ENCODE measurements at places on chromosomes 13 and 19.

DNA sequence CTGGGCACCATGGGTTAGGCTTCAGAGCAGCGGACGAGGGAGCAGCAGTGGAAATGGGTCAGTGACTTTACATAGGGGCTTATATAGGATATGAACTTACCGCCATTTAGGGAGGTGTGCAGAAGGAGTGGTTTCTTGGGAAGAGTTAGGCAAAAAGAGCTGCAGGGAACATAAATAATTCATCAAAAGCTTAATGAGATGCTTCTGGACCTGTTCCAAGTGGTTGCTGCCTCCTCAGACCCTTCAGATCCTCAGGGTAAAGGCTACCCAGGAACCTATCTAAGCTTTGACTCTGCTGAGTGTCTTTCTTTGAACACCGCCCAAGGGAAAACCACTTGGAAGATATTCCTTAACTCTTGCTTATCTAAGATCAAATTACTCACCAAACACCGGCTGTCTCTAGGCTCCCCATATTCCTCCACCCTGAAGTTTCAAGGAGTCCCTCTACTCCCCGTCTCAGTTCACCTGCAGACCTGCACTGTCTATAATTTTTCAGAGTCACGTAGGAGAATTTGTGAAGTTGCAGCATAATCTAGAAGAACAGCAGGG lies at the start of gene IGFL4:
IGFL4 (minus strand) TSS at position 51 of the 549 bp plus-strand sequence; CDS start at position 11, 40 bp downstream.
- no peak for ATAC-seq

DNA sequence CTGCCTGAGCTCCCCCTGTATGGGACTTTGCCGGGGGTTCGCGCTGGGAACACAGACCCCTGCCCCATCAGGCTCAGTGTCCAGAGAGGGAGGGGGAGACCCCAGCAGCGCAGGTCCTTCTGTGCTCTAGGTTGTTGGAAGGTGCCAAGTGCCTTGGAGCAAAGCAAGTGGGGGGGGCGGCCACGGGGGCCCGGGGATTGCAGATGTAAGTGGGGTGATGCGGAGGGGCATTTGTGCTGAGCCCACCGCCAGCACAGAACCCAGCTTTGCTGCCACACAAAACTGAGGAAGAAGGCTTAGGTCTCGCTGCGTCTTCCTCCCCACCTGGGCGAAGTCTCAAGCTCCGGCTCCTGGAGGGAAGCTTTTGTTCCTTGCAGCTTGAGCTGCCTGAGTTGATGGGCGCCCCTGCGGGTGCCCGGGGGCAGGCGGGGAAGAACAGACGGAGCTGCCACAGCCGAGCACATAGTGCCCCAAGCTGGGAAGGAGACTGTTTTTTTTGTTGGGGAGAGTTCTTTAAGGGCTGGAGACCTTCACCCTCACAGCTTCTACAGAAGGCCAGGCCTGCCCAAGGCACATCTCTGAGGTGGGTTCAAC lies 1.5 kb upstream of the NTN5 start:
- no peak for ATAC-seq

- ATAC-seq = no peak
Observed at GRCh38 chr13:71797517-71797916, 69.5 kb downstream of the DACH1 start.

GRCh38 chr13:107835339-107836018 lies 379.9 kb downstream of the LIG4 start:
- no peak for ATAC-seq

GRCh38 chr13:27607125-27607524 lies 13.2 kb downstream of the LNX2 start:
- no peak for ATAC-seq

GRCh38 chr19:14769201-14769600 lies 9.2 kb downstream of the ADGRE2 start:
- ATAC-seq = no peak

DNA sequence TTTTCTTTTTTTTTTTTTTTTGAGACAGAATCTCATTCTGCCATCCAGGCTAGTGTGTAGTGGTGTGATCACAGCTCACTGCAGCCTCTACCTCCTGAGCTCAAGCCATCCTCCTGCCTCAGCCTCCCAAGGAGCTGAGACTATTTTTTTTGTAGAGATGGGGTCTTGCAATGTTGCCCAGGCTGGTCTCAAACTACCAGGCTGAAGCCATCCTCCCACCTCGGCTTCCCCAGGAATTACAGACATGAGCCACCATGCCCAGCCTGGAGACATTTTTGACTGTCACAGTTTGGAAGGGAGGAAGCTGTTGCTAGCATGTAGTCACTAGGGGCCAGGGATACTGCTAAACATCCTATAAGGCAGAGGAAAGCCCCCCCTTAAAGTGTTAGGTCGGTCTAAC lies 23.9 kb downstream of the ZIC5 start:
- no peak for ATAC-seq

DNA sequence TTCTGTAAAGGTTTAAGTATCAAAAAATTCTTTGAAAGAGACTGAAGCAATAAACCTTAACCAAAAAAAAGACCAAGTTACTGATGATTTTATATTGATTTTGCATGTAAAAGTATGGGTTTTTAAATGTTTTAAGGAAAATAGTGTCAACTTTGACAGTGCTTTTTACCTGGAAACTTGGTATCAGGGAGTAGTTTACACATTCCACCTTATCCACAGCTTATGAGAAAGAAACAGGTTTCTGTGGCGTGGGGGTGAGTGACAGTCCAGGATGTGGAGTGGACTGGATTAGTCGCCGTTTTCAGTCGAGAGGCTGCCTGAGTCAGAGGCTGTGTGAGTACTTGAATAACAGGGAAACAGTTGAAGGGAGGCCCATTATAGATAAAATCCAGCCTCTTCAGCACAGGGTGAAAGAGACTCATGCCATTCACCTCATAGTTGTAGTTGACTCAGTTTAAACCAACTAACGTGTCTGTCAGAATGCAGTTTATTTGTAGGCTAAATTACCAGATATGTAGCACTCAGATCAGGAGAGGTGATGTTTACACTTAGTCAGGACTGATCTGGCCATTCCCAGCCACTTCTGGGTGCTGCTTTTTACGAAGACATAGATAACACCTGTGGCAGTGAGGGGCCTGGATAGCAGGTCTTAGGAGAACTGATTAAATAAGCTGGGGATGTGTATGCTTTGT lies 595 bp upstream of the GPR183 start:
- peak; percentile 34 for ATAC-seq

DNA sequence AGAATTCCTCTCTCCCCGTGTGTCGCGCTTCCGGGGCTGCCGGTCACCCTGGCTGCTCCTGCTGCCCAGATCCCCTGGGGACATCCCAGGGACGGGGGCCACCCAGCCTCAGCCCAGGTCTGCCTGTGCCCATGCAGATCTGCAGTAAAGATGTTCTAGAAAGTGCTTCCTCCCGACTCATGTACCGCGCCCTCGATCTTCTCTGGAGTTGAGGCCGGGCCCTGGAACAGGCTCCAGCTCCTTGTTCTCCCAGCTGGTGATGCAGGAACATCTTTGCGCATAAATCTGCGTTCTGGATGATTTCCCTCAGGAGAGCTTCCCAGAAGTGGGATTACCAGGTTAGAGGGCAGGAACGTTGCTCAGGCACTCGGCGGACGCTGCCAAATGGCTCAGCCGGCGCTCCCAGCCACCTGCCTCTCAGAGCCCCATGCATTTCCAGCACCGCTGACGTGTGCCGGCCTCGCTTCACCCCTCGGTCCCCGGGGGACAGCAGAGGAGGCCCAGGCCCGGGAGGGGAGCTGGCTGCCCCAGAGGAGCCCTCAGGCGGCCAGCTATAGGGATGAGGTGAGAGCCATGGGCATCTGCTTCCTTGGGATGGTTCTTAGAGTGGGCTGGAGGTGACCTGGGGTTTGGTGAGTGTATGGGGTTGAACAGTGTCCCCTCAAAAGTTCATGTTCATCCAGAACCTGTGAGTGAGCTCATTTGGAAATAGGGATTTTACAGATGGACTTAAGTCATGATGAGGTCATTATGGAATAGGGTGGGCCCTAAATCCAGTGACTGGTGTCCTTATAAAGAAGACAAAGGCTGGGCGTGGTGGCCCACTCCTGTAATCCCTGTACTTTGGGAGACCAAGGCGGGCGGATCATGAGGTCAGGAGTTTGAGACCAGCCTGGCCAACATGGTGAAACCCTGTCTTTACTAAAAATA lies 42.6 kb downstream of the CRTC1 start:
- peak; percentile 59 for ATAC-seq

GRCh38 chr13:21595546-21595822 lies 8.5 kb downstream of the MICU2 start:
- ATAC-seq = peak; percentile 44

GRCh38 chr13:71867131-71867814 lies at the start of gene DACH1:
DACH1 (minus strand) TSS chr13:71867204.
- peak; percentile 69 for ATAC-seq

DNA sequence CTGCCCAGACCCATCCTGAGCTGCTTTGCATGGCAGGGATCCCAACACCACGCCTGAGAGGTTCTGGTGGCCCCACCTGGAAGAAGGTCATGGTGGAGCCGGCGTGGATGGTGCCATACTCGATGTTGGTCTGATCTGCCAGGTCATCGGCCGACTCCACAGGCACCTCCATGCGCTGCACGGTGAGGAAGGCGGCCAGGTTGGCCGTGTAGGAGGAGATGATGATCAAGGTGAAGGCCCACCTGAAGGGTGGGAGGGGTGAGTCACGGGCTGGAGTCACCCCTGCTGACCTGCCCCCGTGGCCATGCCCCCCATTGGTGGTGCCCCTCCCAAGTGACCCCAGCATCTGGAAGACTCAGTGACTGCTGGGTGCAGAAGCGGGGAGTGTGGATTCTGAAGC lies 12.5 kb upstream of the ATP1A3 start:
- no peak for ATAC-seq

- peak; percentile 79 for ATAC-seq
Observed at GRCh38 chr13:32530841-32531253, 7.7 kb downstream of the N4BP2L2 start.

DNA sequence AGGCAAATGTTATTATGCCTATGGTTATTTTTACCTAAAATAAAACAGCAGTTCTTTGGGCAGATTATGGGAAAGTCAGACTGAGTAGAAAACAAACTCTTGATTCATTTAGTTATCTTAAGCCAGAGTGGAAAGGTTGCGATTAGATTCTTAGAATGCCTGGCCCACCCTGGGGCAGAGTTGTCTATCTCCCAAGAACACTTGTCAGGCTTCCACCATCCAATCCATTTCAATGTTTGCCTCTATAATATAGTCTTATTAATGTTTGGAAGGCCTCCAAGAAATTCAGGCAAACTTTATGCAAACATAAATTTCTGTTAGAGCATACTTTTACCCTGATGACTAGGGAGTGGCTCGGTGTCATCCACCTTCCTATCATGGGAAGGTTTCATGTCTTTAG lies 207.0 kb downstream of the SLITRK6 start:
- no peak for ATAC-seq

GRCh38 chr13:36480726-36481427 lies 48.6 kb downstream of the CCNA1 start:
- ATAC-seq = no peak

DNA sequence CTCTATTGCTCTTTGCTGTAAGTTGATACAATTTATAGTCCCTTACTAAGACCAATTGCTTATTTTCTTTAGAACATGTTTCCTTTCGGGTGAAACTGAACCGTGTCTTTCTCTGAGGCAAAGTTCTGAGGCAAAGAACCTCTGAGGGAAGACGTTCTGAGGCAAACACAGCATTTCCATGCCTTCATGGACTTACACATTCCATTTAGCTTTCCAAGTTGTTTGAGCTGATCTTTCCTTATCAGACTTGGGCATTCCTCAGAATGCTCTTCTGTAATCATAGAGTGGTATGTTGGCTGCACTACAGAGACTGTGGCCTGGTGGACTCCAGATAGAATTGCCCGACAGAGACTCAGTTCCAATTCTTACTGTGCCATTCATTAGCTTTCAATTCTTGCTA lies 579.1 kb downstream of the KCTD12 start:
- ATAC-seq = no peak

DNA sequence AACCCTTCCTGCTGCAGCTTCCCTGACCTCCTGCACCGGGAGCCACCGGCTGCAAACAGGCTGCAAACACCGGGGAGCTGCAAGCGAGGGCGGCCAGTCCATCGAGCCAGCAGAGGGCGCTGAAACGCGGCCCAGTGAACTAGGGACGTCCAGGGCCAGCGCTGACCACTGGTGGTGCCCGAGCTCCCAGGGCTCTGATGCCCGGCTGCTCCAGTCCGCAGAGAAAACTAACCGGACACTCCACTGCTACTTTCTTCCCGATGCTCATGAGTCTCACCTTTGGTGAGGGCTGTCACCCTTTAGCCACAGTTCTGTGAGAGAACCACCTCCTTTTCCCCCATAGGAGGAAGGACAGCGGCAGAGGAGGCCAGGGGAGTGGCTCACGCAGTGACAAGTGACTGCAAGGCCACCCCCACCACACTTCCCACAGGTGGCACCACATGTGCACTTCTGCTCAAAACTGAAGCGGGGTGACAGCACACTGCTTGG lies 82.8 kb upstream of the MTIF3 start:
- ATAC-seq = peak; percentile 100

DNA sequence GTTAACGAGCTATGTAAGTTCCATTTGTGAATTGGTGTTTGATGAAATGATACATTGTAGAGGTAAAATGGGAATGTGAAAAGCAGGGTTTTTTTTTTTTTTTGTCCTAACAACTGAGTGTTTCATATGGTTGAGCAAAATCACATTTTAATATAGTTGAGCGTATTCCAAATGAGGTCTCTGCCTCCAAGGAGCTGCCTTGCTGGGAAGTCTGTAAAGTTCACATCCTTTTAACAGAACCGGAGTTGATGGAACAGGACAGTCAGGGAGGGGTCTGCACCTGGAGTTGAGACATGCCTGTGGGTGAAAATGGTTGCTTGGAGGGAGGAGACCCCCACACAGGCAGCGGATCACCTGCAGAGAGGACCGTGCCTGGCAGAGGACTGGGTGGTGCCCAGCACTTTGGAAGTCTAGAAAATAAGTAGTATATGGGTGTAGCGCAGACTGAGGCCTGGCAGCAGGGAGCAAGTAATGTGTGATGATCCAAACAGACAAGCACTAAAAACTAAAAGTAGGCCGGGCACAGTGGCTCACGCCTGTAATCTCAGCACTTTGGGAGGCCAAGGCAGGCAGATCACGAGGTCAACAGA lies 75.2 kb upstream of the UBAC2 start:
- ATAC-seq = no peak

GRCh38 chr13:107576430-107576829 lies 638.9 kb downstream of the LIG4 start:
- ATAC-seq = no peak

DNA sequence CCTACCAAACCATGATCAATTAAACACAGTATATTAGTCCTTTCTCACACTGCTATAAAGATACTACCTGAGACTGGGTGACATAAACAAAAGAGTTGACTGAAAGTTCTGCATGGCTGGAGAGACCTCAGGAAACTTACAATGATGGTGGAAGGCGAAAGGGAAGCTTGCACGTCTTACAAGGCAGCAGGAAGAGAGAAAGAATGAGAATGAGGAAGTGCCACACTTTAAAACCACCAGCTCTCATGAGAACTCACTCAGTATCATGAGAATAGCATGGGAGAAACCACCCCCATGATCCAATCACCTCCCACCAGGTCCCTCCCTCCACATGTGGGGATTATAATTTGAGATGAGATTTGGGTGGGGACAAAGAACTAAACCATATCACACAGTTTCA lies 324.9 kb upstream of the ZNF507 start:
- ATAC-seq = no peak

DNA sequence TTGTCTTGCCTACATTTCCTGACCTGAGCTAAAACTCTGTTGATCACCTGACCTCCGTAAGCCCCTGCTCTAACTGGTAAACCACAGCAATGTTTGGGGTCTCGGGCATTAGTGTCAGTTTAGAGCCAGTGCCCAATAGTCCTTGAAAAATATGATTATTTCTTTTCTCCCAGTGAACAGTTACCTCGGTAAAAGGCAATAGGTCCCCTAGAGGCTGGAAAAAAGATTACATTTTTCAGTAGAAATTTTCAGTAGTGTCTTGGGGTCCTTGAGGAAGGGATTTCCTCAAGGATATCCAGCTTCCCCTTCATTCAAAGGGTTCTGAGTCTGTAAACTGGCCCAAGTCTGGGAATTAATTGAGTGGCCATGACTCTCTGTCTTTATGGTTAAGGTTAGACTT lies 177.5 kb downstream of the SLC7A1 start:
- ATAC-seq = no peak
